Neural crest cell (in vitro differentiated cells): ENCODE measurements at places on chromosomes 11 and 22. TPM values are rescaled to one million over a fixed set of nuclear protein-coding genes. Genes with fewer than 3 reads are reported as not detected.

DNA sequence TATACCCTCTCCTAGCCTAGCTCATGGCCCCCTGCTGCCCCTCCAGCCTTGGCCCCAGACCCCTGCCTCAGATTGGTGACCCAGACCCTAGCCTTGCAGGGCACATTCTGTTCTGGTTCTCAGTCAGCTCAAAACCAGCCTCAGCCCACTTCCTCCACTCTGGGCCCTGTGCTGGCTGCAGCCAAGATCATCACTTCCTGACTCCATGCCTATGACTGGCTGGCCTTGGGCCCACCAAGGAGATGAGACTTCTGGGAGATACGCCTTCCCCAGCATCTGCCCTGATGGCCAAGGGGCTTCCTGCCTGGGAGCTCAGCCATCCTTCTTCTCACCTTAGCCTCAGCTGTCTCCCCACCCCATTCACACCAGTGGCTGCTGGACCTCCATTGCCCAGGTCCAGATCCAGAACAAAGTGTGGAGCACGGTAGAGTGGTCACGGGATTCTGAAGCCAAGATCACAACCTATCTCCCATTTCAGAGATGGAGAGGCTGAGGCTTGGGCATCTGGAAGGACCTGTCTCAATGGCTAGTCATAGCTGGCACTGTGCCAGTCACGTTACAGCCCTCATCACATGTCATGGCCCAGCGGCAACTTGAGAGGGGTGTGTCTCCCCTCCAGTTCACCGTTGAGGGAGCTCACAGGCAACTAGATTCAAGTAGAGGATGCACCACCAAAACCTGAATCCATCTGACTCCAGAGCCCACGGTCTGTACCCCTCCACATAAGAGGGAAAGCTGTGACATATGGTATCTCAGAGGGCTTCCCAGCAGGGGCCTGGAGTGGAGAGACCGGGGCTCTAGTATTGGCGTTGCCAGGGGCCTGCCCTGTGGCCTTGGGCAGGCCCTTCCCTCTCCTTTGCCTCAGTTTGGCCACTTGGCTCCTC, 43.0 kb upstream of the KLHL35 start:
- H3K4me1 ChIP-seq, result peaks cover 54% of the 10 kb centered on the region
- H3K27ac ChIP-seq, result no peak overlapping the region
- H3K4me3 ChIP-seq, result no peak overlapping the region

DNA sequence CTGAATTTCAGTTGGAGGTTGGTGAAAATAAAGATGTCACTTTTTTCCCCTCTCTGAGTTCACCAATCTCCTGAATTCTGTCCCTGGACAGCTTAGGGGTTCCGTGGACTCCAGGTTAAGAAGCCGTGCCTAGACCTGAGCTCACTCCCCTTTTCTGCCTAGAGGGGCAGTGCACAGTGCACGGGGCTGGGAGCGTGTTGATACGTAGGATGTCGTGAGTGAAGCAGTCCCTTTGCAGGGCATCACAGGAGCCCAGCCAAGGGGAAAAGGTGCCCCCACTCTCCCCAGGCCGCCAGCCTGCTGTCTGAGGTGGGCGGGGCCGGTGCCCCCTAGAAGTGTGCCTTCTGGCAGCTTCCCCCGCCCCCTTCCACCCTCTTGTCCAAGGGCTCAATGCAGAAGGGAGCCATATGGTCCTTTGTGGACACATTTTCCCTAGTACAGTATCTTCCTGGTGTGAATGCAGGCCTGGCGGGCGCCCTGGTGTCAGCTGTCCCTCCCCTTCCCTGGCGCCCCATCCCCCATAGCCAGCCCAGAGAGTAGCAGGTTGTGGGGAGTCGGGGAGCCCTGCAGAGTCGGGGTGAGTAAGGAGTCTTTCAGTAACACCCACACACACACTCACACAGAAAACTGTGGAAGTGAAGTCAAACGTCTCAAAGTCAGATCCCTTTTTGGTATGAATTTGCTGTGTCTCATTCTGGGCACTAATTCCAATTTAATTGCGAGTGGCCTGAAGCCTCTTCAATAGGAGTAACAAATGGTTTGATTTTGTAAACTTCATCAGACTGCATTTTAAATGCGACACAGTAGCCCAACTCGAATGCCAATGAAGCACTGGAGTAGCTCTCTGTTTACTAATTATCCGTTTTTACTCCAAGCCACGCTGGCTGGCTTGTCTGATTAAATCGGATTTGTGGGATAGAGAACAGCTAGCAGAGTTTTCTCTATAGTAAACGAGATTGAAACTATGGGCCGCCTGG, 67.5 kb upstream of the NNMT start:
- H3K36me3 ChIP-seq, result peaks cover 6% of the 10 kb centered on the region
- H3K27me3 ChIP-seq, result peaks cover 2% of the 10 kb centered on the region
- peak overlapping the region; percentile 8 for H3K4me3 ChIP-seq
- no peak for DNase-seq

DNA sequence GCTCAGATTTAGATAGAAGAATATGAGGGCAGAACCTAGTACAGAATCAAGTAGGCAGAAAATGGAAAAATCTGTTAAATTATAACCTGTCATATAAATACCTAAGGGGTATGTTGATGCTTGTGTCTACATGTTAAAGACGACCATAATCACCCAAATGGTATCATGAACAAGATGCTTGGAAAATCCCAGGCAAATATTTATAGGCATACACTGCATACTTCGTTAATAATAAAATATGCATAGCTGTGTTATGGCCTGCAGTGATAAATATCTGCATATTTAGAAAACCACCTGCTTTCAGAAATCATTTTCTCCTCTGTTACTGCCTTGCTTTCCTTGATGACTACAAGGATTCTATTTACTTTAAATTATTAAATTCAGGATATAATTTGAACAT, 18.9 kb upstream of the DDX10 start:
- no peaks in the 10 kb centered on the region for H3K27me3 ChIP-seq
- H3K4me1 ChIP-seq, result no peaks in the 10 kb centered on the region
- DNase-seq, result no peak

DNA sequence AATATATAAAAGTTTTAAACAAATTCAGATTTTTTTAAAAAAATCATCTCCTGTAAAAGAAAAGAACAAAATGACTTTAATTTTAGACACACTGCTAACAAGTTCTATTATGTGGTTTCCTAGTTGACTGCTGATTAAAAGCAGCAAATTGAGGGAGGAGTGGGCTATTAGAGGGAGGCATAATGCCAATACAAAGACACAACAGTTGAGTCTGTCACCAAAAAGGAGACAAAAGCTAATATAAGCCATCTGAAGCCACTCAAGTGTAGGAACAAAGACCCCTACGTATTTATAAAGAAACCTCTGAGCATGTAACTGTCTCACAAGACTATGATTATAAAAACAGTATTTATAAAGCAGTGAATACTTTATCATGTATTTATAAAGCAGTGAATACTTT, 28.6 kb downstream of the TMEM123 start:
- H3K36me3 ChIP-seq, result peaks cover 7% of the 10 kb centered on the region
- H3K27ac ChIP-seq, result no peak overlapping the region
- H3K4me3 ChIP-seq, result no peak overlapping the region
- H3K4me1 ChIP-seq, result peaks cover 58% of the 10 kb centered on the region

GRCh38 chr11:5626196-5626595, 1.4 kb downstream of the TRIM34 start:
- H3K27me3 ChIP-seq, result no peaks in the 10 kb centered on the region
- peaks cover 25% of the 10 kb centered on the region for H3K4me1 ChIP-seq
- DNase-seq, result no peak

DNA sequence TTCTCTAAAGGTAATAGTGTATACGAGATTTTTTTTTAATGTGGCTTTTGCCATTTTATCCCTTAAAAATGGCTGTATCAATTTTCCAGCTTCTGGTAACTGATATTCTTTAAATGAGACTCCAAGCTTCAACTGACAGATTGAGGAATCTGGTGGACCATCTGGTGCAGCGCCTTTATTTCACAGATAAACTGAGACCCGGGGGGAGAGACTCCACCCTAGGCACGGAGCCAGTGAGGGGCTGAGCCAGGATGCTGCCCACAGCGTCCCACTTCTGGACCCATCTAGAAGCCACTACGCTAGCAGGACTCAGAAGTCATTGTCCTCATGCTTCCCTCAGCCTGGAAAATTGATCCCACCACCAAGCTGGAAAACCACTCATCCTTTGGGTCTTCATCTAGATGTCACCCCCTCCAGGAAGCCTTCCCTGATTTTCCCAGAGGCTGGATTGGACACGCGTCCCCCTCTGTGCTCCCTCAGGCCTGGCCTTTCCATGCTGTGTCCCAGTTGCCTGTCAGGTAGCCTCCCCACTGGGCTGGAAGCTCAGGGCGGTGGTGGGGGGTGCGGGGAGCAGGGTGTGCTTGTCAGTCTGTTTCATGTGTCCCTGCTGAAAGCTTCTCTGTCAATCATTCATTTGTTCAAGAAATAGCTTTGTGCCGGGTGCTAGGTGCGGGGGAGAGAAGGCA, 12.3 kb upstream of the CD5 start:
- peaks cover 3% of the 10 kb centered on the region for H3K4me1 ChIP-seq
- H3K36me3 ChIP-seq, result no peaks in the 10 kb centered on the region
- H3K27me3 ChIP-seq, result no peaks in the 10 kb centered on the region
- no peak overlapping the region for H3K4me3 ChIP-seq
- DNase-seq, result no peak
- H3K27ac ChIP-seq, result no peak overlapping the region

Gene RIMBP3B
- 0.63 and 0.68 TPM in 2 replicates for total RNA-seq

Gene KDELR3
- 5.1 and 5.3 TPM in 2 replicates for total RNA-seq

DNA sequence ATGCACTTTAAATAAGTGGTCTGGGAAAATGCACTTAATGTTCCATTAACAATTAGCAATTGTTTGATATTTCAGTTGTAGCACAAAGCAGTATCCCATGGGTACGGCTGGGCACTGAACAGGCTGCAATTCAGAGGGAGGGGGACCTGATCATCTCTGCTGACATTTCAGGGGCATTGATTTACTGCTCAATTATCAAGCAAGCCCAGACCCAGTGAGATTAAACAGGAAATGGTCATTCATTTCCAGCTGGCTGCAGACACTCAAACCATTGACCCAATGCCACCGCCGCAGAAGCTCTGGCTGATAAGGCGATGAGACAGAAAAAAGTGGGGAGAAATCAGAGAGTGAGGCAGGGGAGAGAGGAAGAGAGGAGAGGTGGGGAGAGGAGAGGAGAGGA, 1.2 kb downstream of the GPR83 start:
- H3K4me3 ChIP-seq, result peak overlapping the region; percentile 80
- no peak for DNase-seq
- peaks cover 59% of the 10 kb centered on the region for H3K27me3 ChIP-seq
- peaks cover 20% of the 10 kb centered on the region for H3K4me1 ChIP-seq
- H3K36me3 ChIP-seq, result peaks cover 2% of the 10 kb centered on the region

Gene DBX1
- total RNA-seq, result 26.3 and 29.6 TPM in 2 replicates

- H3K36me3 ChIP-seq, result no peaks in the 10 kb centered on the region
- peak overlapping the region; percentile 87 for H3K4me3 ChIP-seq
- H3K4me1 ChIP-seq, result peaks cover 28% of the 10 kb centered on the region
- peaks cover 28% of the 10 kb centered on the region for H3K27me3 ChIP-seq
- H3K27ac ChIP-seq, result no peak overlapping the region
Measured at GRCh38 chr11:119316016-119316728, 758 bp downstream of the MCAM start.

DNA sequence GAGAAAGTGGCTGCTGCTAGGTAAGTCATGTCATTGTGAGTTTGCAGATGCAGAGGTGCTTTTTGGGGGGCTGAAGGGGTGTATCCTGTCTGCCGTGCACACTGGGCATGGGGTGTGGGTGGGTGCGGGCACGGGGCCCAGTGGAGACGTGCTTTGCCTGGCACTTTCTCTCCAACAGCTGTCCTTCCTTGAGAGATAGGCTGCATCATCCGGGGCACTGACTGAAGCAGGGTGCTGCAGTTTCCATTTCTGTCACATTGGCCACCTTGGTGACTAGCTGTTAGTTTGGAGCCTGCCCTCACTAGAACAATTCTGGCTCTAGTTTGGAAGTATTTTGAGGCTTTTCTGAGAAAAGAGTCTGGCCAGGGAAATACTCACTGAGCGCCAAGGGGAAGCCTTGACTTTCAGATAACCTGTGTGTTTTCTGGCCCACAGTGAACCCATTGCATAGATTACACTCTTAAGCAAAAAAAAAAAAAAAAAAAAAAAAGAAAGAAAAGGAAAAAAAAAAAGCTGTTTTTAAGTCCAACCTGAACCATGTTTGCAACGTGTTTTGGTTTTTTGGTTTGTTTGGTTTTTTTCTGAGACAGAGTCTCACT, 219.2 kb downstream of the NAV2 start:
- no peak overlapping the region for H3K4me3 ChIP-seq
- DNase-seq, result no peak
- no peaks in the 10 kb centered on the region for H3K36me3 ChIP-seq
- H3K27ac ChIP-seq, result no peak overlapping the region
- H3K27me3 ChIP-seq, result no peaks in the 10 kb centered on the region

- H3K4me1 ChIP-seq, result no peaks in the 10 kb centered on the region
- H3K27me3 ChIP-seq, result peaks cover 14% of the 10 kb centered on the region
Measured at GRCh38 chr22:47629791-47630655, 867.6 kb downstream of the TBC1D22A start.

DNA sequence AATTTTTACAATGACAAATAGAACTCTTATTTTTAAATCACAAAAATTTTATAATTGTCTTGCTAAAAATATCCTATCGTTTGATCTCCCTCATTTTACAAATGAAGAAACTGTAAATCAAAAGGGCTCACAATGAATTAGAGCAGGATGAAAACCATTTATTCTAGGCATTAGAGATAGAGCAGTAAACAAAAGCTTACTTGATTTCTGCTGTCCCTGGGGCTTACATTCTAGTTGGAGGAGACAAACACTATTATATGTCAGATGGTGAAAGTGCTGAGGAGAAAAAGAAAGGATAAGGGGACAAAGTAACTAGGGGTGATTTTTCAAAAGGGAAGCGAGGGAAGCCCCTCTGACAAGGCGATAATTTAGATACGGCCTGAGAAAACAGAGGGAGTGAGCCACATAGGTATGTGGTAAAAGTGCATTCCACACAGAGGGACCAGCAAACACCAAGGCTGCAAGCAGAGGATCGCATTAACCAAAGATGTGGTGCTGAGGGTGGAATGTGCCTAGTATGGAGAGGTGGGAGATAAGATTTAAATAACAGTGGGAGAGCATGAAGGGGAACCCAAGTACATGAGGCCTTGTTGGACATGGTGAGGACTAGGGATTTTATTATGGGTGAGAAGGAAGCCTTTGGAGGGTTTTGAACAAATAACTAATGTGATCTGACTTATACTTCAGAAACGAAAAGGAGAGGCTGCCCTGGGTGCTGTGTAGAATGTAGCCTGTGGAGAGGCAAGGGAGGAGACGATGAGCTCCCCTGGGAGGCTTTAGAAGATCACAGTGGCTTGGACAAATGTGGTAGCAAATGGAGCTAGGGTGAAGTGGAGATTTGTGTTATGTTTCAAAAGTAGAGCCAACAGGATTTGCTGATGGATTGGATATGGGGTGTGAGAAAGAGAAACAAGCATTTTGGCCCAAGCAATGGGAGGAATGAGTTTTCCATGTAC, 62.1 kb downstream of the PDHX start:
- H3K36me3 ChIP-seq, result peaks cover 48% of the 10 kb centered on the region
- no peak for DNase-seq
- H3K4me3 ChIP-seq, result no peak overlapping the region
- peak overlapping the region; percentile 37 for H3K27ac ChIP-seq
- H3K4me1 ChIP-seq, result peaks cover 14% of the 10 kb centered on the region

Gene TMEM86A
- 1.5 and 1.7 TPM in 2 replicates for total RNA-seq

Gene PRMT3
- total RNA-seq, result 22.8 and 26.1 TPM in 2 replicates

Gene NCAPD3
- 53.6 and 53.8 TPM in 2 replicates for total RNA-seq
